Type B pancreatic cell (in vitro differentiated cells): ENCODE measurements at places on chromosomes 3 and 15. TPM values are rescaled to one million over a fixed set of nuclear protein-coding genes. Genes with fewer than 3 reads are reported as not detected.

Gene CCDC54
- not detected in 2 replicates for total RNA-seq

DNA sequence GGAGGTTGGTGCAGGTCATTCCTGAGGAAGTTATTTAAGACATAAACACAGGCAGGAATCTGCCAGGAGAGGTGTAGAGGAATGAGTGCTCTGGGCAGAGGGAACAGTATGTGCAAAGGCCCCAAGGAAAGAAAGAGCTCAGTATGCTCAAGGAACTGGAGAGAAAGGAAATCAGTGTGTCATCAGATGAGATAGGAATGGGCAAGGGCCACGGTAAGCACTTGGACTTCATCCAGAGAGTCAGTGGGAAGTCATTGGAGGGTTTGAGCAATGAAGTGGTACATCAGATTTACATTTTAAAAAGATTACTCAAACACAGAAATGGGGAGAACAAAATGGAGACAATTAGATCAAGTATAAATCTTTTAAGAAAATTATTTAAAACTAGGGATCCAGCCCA lies 272.2 kb downstream of the ADAMTSL3 start:
- DNase-seq: no peak

- DNase-seq: no peak
These were observed 43.6 kb downstream of the FSIP1 start for GRCh38 chr15:39738998-39739397.

- no peak for DNase-seq
These were observed 81.4 kb upstream of the PXYLP1 start for GRCh38 chr3:141150081-141150830.

DNA sequence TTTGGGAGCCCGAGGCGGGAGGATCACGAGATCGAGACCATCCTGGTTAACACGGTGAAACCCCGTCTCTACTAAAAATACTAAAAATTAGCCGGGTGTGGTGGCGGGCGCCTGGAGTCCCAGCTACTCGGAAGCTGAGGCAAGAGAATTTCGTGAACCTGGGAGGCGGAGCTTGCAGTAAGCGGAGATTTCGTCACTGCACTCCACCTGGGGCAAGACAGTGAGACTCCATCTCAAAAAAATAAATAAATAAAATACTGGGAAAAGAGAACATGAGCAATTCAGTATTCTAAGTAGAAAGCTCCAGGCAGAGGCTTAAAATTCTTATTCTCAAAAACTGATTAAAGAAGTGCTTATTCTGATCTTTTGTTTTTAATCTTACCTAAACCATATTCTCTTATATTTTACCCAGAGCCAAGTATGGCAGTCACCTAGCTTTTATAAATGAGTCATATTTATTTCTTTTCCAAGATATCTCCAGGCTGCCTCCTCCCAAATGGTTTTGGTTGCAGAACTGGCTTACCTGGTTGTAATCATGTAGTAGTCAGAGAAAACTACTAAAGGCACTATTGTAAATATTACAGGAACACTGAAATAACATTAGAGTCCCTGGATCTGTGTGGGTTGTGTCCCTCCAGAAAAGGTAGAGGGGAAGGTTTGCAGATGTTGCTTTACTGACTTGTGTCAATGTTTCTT lies 45.8 kb upstream of the DYNC1LI1 start:
- DNase-seq: no peak
